ENCODE measurements at places on chromosomes 1 and 21.
A peak's percentile ranks its signal among the peaks of the same experiment; 100 is the strongest.

- DNase-seq, result no peak
These were observed 27.4 kb downstream of the POFUT2 start for GRCh38 chr21:45260191-45260825.

GRCh38 chr1:193402977-193403376 is 216.6 kb upstream of the B3GALT2 start:
- DNase-seq, result no peak

DNA sequence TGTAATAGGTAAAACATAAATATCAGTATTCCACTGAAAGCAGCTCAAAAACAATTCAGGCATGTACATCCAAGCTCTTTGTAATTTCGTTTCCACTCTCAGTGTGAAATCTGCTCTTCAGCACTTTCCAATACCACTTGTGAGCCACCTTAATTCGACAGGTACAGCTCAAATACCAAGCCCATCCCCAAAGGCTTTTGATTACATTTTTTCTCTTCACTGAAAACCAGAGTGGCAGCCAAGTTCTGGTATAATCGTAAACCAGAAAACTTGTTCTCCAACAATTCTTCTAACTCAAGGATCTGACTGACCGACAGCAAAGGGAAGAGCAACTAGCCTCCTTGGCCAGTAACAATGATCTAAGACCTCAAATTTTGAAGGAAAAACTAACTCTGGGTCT is 36.8 kb downstream of the FBXO42 start:
- DNase-seq, result no peak

GRCh38 chr21:31011412-31011811 is 26.9 kb downstream of the KRTAP19-8 start:
- no peak for DNase-seq

DNA sequence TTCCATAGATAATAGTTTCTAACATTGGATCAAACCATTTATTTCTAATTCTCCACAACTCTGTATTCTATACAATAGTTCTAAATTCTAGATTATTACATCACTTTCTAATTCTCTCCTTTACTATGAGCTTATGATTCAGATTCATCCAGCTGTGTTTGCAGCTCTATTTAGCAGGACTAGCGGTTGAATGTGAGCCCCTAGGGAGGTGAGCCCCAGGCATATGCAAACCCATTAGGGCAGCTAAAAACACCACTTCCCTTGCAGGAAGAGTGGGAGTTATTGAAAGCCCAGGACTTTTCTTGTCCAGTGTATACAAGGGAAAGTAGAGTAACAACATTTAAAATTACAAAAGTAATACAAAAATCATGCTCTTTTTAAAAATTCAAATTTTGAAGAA is 56.9 kb downstream of the KRTAP19-8 start:
- DNase-seq, result peak; percentile 51

- no peak for DNase-seq
These were observed 25.5 kb downstream of the ZC3H11B start for GRCh38 chr1:219587401-219587800.

DNA sequence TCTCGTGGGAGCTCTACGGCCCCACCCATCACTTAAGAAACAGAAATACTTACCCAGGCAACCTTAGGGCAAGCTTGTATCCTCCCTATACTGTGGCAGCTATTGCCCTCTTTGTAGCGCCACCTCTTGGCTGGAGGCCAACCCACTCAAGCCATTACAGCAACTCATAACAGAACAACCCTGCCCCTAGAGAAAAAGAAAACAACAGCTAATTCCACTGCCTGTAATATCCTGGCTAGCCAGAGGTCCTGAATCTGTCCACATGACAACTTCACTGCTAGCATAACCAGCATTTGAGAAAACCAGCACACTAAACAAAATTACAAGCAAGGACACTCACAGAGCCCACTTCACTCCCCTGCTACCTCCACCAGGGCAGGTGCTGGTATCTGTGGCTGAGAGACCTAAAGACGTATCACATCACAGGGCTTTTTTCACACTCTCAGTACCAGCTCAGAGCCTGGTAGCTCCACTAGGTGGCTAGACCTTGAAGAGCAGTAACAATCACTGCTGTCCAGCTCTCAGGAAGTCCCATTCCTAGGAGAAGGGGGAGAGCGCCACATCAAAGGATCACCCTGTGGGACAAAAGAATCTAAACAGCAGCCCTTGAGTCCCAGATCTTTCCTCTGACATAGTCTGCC is 14.5 kb upstream of the MX1 start:
- peak; percentile 18 for DNase-seq

- DNase-seq, result no peak
These were observed 193.2 kb downstream of the KAZN start for GRCh38 chr1:14791654-14792053.

- DNase-seq, result no peak
These were observed 28.8 kb downstream of the PIK3C2B start for GRCh38 chr1:204465546-204466415.

DNA sequence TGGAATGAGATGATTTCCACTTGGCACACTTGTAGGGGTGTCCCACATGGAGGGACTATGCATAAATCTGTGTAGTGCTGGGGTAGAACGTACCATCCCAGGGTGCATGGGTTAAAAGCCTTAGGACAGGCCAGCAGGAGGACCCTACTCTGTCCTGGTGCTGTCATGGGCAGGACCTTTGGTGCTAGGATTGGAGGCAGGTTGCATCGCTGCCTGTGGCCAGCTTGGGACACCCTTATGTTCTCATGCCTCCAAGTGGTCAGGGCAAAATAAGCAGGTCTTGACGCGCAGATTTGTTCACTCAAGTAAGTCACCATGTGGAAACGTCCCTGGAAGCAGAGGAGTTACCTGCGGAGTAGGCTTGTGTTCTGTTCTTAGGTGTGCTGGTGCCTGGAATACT is 49.5 kb upstream of the RAB3GAP2 start:
- no peak for DNase-seq

DNA sequence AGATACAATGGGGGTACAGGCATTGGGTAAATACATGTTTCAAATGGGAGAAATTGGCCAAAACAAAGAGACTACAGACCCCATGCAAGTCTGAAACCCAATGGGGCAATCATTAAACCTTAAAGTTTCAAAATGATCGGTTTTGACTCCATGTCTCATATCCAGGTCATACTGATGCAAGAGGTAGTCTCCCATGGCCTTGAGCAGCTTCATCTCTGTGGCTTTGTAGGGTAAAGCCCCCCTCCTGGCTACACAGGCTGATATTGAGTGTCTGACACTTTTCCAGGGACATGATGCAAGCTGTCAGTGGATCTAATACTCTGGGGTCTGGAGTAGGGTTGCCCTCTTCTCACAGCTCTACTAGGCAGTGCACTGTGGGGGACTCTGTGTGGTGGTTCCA is 286.1 kb downstream of the LRRIQ3 start:
- no peak for DNase-seq

DNA sequence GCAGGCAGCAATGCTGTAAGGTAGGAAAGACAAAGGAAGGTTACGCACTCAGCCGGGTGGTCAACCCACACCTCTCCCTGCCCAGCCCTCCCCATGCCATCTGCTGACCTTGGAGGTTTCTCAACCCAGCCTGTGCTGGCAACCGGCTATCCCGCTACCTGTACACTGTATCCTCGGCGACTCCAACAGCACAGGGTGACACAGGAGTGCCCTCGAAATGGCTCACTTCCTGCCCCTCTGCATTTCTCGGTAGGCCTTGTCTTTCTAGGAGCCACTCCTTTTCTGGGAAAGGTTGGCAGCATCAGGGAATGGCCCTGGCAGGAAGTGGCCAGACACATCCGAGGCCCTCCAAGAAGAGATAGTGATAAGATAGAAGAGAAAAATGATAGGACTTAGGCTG is 124.0 kb downstream of the PROX1 start:
- DNase-seq, result no peak

DNA sequence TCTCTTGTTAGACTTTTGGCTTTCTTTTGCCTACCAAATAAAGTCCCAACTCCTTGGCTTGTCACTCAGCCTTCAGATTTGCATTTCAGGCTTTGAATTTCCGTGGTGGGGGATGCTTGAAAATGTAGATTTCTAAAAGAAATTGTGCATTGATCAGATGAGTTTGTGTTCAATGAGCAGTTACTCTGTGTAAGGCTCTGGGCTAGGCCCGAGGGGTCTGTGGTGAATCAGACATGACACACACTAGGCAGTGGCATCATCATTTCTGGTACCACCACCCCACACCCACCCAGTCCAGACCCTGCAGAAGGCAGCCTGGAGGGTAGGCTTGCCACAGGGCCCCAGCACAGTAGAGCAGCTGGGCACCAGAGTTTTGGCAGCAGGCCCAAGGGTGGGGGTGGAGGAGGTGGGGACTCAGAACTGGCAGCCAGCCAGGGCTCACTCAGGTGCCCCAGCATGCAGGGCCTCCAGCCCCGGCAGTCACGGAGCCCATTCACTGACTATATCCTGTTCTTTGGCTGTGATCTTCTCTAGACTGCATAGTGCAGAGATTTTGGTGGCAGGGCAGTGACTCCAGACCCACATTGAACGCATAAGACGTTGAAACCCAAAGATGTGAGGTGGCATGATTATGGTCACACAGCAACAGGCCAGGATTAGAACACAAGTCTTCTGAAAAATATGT is 97.2 kb upstream of the ARTN start:
- peak; percentile 88 for DNase-seq

GRCh38 chr1:177937931-177938330 is 31.9 kb downstream of the SEC16B start:
- DNase-seq, result no peak

GRCh38 chr1:86227026-86227425 is 70.5 kb upstream of the COL24A1 start:
- no peak for DNase-seq

- DNase-seq, result no peak
These were observed 42.5 kb downstream of the PTPRF start for GRCh38 chr1:43573066-43573800.

DNA sequence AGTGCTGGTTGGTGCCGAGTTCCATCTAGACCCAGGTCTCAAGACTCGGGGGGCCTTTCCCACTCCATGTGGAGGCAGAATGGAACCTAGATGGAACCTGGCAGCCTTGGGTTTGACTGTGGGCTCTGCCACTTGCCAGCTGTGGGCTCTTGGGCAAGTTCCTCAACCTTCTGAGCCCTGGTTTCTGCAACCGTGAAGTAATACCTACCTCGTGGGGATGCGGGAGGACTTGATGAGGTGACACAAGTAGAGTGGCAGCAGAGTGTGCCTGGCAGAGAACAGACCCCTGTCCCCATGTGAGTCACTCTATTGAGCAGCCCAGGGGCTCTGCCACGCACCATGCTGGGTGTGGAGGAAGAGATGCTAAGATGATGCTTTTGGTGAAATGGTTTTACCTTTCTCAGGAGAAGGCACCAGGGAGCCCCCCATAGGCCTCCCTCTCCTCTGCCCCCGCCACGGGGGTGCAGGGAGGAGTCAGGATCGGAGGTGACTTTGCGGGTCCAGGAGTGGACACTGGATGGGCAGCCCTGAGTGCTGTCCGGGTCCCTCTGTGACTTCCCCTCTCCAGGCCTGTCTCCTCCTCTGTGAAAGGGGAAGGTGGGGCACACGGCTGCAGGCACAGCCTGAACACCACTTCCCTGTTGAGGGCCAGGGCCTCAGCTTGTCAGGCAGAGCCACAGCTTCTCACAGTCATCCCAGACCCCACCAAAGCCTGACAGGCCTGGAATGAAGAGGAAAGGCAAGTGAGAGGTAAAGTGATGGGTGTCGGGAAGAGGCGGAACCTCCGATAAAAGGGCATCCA is 36.7 kb upstream of the EDN2 start:
- no peak for DNase-seq

DNA sequence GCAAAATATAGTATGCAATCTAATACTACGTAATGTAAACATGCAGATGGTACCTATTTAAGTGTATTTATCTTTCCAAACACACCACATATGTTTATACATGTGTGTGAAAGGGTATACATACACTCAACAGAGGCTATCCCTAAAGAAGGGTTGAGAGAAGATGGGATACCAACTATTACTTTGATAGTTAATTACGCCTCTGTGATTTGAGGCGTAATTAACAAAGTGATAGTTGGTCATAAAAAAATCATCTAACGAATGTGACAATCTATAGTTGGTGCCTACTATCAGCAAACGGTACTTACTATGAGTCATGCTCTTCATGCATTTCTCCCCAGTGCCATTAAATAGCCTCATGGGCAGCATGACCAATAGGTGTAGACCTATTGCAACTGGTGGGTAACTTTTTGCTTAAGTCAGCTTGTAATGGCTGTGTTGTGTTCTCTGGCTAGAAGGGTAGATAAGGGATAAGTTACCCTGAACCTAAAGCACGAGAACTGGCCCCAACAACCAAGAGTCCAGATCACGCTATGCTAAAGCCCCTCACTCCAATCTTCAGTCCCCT is 15.3 kb downstream of the RCAN1 start:
- DNase-seq, result no peak

GRCh38 chr1:61534847-61535246 is 190.1 kb downstream of the TM2D1 start:
- no peak for DNase-seq

- no peak for DNase-seq
These were observed 5.6 kb upstream of the GPSM2 start for GRCh38 chr1:108871050-108871724.

GRCh38 chr1:34618381-34618780 is 136.5 kb upstream of the GJB5 start:
- no peak for DNase-seq

- no peak for DNase-seq
These were observed 8.0 kb upstream of the SLC30A2 start for GRCh38 chr1:26053718-26054560.

- DNase-seq, result peak; percentile 37
These were observed 996 bp downstream of the CNIH4 start for GRCh38 chr1:224357626-224358124.

- DNase-seq, result no peak
These were observed 9.9 kb upstream of the REN start for GRCh38 chr1:204176049-204176448.

- DNase-seq, result no peak
These were observed 174.4 kb downstream of the PGBD5 start for GRCh38 chr1:230251644-230252191.

DNA sequence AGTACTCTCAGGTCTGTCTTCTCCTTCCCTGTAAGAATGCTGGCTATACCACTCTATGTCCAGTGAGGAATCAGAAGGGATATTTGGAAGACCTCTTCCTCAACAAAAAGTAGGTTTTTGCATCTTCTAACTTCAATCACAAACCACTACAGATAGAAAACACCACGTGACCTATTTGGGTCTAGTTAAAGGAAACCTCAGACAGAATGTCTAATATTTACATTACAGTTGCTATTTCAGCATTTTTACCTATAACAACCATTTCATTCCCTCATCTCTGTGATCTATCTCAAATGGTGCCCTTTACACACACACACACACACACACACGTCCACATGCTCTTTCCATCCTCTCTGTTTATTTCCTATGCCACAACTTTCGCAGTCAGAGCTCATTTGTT is 7.9 kb upstream of the ADORA3 start:
- DNase-seq, result no peak

GRCh38 chr1:172719066-172719627 is 60.2 kb downstream of the FASLG start:
- DNase-seq, result no peak

- no peak for DNase-seq
These were observed 4.8 kb upstream of the ACKR1 start for GRCh38 chr1:159199901-159200300.
